ENCODE measurements at places on chromosomes 12 and 14.
A peak's percentile ranks its signal among the peaks of the same experiment; 100 is the strongest.

GRCh38 chr12:116138781-116139180, 138.7 kb downstream of the MED13L start:
- no peak overlapping the region for H3K27ac ChIP-seq
- H3K4me3 ChIP-seq, result no peak overlapping the region
- no peaks in the 10 kb centered on the region for H3K27me3 ChIP-seq
- no peaks in the 10 kb centered on the region for H3K36me3 ChIP-seq
- peaks cover 63% of the 10 kb centered on the region for H3K4me1 ChIP-seq
- no peak for DNase-seq

DNA sequence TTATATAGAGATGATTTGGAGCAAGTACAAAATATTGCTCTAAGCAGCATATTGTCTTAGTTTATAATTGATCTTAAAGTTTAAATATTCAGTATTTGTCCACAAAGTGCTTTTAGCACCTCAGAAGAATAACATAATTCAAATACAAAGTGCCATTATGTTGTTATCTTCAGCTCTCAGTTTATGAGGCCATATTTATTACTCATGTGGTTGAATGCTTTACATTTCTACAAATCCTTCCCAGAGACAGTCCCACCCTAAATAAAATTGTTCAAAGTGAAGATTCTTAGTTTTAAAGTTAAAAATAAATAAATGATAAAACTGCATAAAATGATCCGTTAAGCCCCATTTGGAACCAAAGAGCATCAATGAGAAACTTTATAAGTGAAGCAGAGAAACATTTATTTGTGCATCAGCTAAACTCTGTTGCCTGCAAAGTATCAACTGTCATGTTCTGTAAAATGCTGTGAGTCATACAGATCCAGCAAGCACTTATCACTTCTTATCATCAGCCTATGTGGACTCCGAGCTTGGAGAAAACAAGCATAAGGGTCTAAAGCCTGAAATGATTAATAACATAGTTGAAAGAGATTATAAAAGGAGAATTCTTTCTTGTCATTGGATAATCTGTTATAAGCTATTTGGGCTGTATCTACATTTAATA, 218.9 kb downstream of the ADAMTS20 start:
- H3K4me3 ChIP-seq, result no peak overlapping the region
- H3K4me1 ChIP-seq, result no peaks in the 10 kb centered on the region

- H3K4me3 ChIP-seq, result no peak overlapping the region
- H3K27ac ChIP-seq, result peak overlapping the region; percentile 3
- H3K4me1 ChIP-seq, result peaks cover 52% of the 10 kb centered on the region
- no peaks in the 10 kb centered on the region for H3K27me3 ChIP-seq
- no peak for DNase-seq
- peaks cover 43% of the 10 kb centered on the region for H3K36me3 ChIP-seq
Observed at GRCh38 chr14:22915886-22916521, 2.9 kb downstream of the RBM23 start.

DNA sequence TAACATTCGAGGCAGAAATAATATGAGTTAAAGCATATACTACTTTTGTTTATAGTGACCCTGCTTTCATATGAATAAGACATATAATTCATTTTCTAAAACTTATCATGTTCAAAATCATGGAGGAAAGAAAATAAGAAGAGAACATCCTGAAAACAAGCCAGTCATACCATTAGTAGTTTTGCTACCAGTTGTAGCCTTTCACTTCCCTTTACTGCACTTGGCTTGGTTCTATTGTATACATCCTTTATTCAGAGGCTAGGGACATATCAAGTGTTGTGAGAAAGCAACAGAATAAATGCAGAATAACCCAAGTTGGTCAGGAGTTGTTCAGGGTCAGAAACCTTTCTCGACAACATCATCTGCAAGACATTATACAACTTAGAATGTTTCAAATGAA, 598.7 kb downstream of the SOX5 start:
- no peaks in the 10 kb centered on the region for H3K27me3 ChIP-seq
- no peaks in the 10 kb centered on the region for H3K36me3 ChIP-seq
- no peak for DNase-seq
- H3K27ac ChIP-seq, result no peak overlapping the region

- no peak overlapping the region for H3K27ac ChIP-seq
- no peaks in the 10 kb centered on the region for H3K36me3 ChIP-seq
- H3K4me3 ChIP-seq, result no peak overlapping the region
- no peak for DNase-seq
Observed at GRCh38 chr12:33427071-33427470, 12.5 kb downstream of the SYT10 start.

DNA sequence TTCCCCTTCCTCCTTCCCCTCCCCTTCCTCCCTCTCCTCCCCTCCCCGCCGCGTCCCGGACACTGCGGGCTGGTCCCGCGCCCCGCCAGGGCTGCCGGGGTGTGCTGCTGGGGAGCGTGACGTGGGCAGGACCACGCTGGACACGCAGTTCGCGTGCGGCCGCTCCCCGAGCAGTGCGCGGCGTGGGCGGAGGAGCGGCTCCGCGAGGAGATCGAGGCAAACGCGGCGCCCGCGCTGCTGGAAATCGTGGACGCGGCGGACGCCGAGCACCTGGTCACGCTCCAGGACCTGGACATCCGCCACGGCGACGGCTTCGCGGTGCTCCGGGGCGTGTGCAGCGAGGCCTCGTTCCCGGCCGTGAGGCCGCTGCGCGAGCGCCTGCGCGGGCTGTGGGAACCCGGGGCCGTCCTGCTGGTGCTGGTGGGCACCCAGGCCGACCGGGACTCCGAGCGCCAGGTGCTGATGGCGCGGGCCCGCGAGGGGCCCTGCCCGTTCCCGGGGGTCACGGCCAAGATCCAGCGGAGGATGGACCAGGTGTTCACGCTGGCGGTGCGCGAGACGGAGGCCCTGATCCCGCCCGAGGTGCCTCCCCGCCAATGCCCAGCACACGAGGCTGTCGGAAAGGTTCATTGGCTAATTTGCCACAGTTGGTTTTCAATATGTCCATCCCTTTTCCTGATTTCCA, 84.3 kb downstream of the TNFAIP2 start:
- H3K4me1 ChIP-seq, result peaks cover 2% of the 10 kb centered on the region
- H3K27me3 ChIP-seq, result peaks cover 30% of the 10 kb centered on the region
- peaks cover 6% of the 10 kb centered on the region for H3K36me3 ChIP-seq

GRCh38 chr14:73877790-73878189, 8.9 kb upstream of the ZNF410 start:
- no peak for DNase-seq
- no peak overlapping the region for H3K4me3 ChIP-seq
- no peaks in the 10 kb centered on the region for H3K27me3 ChIP-seq
- peaks cover 4% of the 10 kb centered on the region for H3K4me1 ChIP-seq

DNA sequence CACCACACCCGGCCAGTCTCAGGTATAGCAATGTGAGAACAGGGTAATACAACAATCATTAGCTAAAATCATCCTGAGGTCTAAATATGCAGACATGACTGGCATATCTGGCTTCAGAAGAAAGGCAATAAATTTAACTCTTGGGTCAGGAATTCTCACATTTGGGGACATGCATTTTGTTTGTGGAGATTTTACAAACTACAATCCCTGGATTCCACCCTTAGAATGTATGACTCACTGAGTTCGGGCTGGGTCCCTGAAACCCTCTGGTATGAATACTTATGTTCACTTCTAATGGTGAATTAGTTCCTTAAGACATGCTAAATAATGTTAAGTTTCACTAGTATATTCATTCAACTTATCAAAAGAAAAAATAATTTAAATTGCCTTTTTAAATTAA, 98.9 kb upstream of the HMGA2 start:
- no peak overlapping the region for H3K27ac ChIP-seq
- peaks cover 2% of the 10 kb centered on the region for H3K4me1 ChIP-seq
- peaks cover 59% of the 10 kb centered on the region for H3K27me3 ChIP-seq
- H3K4me3 ChIP-seq, result no peak overlapping the region

GRCh38 chr12:53223389-53224060, 8.5 kb downstream of the RARG start:
- peaks cover 59% of the 10 kb centered on the region for H3K4me1 ChIP-seq
- H3K4me3 ChIP-seq, result peak overlapping the region; percentile 74
- DNase-seq, result peak; percentile 53

- no peaks in the 10 kb centered on the region for H3K36me3 ChIP-seq
- no peak overlapping the region for H3K4me3 ChIP-seq
- no peaks in the 10 kb centered on the region for H3K4me1 ChIP-seq
- no peaks in the 10 kb centered on the region for H3K27me3 ChIP-seq
- H3K27ac ChIP-seq, result no peak overlapping the region
Observed at GRCh38 chr14:43754838-43755237, 752.2 kb downstream of the FSCB start.

DNA sequence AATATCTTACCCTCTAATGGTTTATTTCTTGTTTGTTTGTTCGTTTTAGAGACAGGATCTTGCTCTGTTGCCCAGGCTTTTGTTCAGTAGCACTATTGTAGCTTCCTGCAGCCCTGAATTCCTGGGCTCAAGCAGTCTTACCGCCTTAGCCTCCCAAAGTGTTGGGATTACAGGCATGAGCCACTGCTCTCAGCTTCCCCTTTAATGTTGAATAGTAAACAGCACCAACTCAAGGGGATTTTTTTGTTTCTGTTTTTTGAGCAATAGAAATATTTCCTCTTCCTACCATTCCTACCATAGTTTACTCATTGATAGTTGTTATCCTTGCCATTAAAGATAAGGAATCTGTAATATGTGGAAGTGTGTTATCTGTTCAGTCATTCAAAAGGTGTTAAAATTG, 10.7 kb downstream of the ARID4A start:
- H3K27me3 ChIP-seq, result no peaks in the 10 kb centered on the region
- no peak overlapping the region for H3K27ac ChIP-seq
- DNase-seq, result no peak
- peaks cover 4% of the 10 kb centered on the region for H3K4me1 ChIP-seq
- H3K36me3 ChIP-seq, result peaks cover 29% of the 10 kb centered on the region

DNA sequence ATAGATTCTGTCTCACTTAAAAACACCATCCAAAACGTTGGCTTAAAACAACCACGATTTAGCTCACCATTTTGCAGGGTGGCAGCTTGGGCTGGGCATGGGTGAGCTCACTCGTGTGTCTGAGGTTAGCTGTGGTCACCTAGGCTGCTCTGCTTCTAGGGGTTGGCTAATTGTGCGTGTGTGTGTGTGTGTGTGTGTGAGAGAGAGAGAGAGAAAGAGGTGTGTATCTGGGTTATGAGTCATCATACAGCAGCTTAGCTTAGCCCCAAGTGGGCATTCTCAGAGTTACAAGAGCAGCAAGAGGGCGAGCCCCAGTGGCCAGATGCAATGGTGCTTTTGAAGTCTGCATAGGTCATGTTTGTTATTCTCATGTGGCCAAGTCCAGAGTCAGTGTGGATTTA, 6.0 kb downstream of the FBXW8 start:
- H3K4me3 ChIP-seq, result peak overlapping the region; percentile 11
- DNase-seq, result peak; percentile 61
- H3K27ac ChIP-seq, result peak overlapping the region; percentile 55
- peaks cover 82% of the 10 kb centered on the region for H3K4me1 ChIP-seq

DNA sequence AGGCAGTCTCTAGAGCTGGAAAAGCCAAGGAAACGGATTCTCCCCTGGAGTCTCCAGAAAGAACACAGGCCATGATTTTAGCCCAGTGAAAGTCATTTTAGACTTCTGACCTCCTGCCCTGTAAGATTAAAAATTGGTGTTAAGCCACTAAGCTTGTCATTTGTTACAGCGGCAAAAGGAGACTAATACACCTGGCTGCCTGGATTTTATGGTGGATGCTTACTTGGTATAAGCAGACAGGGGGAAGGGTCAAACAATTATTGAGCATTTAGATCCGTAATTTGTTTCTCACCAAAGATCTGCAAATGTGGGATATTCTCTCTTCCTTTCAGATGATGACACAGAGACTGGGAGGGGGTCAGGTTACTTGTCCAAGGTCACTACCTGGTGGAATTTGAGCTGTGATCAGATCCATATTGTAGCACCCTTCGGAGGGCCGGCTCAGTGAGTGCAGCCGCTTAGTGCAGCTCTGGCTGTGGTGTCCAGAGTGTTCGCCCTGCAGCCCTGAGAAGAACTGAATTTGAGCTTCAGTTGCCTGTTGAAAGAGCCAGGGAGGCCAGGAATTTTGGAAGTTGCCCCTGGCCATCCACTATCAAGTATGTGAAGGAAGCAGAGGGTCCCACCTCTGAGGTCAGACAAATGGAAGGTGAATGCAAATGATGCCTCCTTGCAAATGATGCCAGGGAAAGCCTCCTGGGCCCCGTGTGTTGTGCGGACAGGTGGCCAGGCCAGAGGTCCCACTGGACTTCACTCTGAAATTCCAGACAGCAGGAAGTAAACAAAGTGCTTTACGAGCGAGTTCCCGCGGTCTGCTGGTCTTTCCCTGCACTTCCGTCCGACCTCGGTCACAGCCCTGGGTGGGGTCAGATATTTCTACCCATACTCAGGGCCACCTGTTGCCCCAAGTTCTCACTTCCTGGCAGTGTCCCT, 15.1 kb downstream of the GLRX5 start:
- no peak overlapping the region for H3K27ac ChIP-seq
- no peaks in the 10 kb centered on the region for H3K4me1 ChIP-seq
- no peak overlapping the region for H3K4me3 ChIP-seq
- H3K27me3 ChIP-seq, result no peaks in the 10 kb centered on the region

DNA sequence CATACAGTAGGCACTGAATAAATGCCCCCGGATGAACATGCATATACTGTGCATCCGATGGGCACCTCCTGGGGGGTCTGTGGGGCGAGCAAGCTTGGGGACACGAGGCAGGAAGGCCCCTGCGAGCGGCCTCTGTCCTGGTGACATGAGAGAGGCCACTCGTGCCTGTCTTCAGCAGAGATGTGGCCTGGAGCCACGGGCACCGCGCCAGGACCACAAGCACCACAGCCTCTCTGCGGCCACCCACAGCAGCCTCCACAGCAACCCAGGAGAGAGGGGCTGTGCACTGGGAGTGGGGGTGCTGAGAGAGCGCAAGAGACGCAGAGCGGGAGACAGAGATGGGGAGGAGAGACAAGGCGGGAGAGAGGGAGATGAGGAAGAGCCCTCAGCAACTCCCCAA, 118.5 kb downstream of the RFLNA start:
- H3K27ac ChIP-seq, result no peak overlapping the region
- H3K4me1 ChIP-seq, result no peaks in the 10 kb centered on the region
- peaks cover 4% of the 10 kb centered on the region for H3K36me3 ChIP-seq
- H3K4me3 ChIP-seq, result no peak overlapping the region
- H3K27me3 ChIP-seq, result no peaks in the 10 kb centered on the region
- DNase-seq, result no peak

GRCh38 chr14:50085570-50086320, 30.6 kb downstream of the VCPKMT start:
- peak overlapping the region; percentile 6 for H3K4me3 ChIP-seq
- DNase-seq, result no peak
- H3K27me3 ChIP-seq, result no peaks in the 10 kb centered on the region
- H3K4me1 ChIP-seq, result peaks cover 95% of the 10 kb centered on the region

- peaks cover 4% of the 10 kb centered on the region for H3K36me3 ChIP-seq
- H3K27me3 ChIP-seq, result no peaks in the 10 kb centered on the region
- no peak overlapping the region for H3K27ac ChIP-seq
- no peak for DNase-seq
Observed at GRCh38 chr14:68888883-68889282, 90.2 kb downstream of the ACTN1 start.

- no peaks in the 10 kb centered on the region for H3K36me3 ChIP-seq
- H3K27me3 ChIP-seq, result peaks cover 7% of the 10 kb centered on the region
- H3K4me3 ChIP-seq, result no peak overlapping the region
- no peak overlapping the region for H3K27ac ChIP-seq
- H3K4me1 ChIP-seq, result no peaks in the 10 kb centered on the region
- no peak for DNase-seq
Observed at GRCh38 chr14:57046175-57046574, 222.5 kb downstream of the EXOC5 start.
